T-helper 1 cell (primary cell): ENCODE measurements at places on chromosomes 2 and 18.

- DNase-seq, result no peak
These were observed 34.0 kb downstream of the ADAM23 start for GRCh38 chr2:206477296-206477695.

- no peak for DNase-seq
These were observed 385.2 kb downstream of the TNS1 start for GRCh38 chr2:217617616-217618022.

DNA sequence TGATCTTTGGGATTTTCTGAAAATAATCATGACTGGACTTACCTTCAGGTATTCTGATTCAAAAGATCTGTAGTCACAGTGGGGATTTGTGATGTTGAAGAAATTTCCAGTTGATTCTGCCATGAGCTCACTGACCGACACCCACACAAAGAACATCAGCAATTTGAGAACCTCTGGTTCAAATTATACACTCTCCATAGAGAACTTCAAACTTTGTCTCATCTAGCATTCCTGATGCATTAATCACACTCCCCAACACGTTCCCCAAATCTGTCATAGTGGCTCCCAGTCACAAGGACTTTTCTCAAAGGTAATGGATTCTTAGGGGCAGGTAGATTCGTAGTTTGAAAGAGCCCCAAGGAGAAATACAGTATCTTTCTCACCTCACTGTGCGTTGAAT is 584.3 kb downstream of the FBXO15 start:
- no peak for DNase-seq

DNA sequence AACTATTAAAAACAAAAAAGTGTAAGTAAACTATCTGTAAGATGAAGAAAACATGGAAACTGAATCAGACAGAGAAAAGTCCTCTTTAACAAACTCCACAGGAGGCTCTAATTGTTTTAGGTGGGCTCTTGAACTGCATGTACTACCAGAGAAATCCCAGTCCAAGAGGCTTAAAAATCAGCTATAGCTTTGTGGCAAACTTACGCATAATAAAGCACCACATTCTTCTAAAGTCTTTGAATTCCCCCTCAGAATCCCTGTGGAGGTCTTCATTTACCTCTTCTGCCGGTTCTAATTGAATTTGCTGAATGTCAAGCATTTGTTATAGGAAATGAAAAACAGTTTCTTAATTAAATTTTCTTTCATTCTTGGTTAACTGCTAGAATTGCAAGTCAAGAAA is 40.8 kb downstream of the CHN1 start:
- DNase-seq, result no peak

- DNase-seq, result no peak
These were observed 57.7 kb downstream of the EIPR1 start for GRCh38 chr2:3319745-3320566.

GRCh38 chr2:226424971-226425370 is 374.6 kb downstream of the IRS1 start:
- DNase-seq, result no peak

GRCh38 chr2:74099835-74100234 is 47.9 kb downstream of the BOLA3 start:
- DNase-seq, result no peak

GRCh38 chr2:123093199-123093598 is 931.9 kb upstream of the CNTNAP5 start:
- no peak for DNase-seq

DNA sequence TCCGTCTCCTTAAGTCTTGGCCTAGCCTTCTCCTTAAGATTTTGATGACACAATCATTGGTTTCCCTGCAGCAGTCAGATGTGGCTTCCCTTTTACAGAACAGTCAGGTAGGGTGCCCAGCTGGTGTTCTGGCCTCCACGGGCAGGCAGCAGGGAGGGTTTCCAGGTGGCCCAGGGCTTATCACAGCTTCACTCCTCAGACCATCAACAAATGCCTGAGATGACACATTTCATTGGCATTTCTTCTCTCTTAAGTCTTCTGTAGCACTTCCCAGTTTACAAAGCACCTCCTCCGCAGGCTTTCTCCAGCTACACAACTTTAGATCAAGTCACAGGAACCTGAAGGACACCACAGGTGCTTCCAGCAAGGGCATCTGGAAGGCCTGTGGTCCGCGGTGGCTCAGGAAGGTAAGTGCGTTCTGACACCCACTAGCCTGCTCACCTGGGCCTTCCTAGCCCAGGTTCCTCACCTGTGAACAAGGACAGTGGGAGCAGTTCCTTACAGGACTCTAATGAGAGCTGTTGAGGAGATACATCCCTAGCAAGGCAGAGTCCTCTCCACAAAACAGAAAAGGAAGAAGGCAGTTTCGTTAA is 37.6 kb downstream of the PTPN18 start:
- DNase-seq, result no peak

- DNase-seq, result no peak
These were observed 1061.5 kb downstream of the CNTNAP5 start for GRCh38 chr2:125086313-125087184.

DNA sequence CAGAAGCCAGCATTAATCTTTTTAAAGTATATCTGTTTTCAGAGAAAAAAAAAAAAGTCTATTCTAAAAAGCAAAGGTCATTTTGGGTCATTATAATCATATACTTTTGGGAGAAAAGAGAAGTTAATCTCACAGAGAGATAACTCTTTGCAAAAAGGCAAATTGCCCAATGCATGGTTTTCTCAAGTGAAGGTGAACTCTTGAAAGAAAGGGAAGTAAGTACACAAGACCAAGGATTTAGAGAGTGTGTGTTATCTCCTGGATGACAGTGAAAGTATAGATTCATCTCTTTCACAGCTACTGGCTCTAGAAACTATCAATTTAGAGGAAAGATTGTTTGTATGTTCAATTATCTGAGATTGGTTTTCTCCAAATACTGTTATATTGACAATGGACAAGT is 151.4 kb downstream of the CD8B2 start:
- DNase-seq, result no peak

- no peak for DNase-seq
These were observed 4.9 kb downstream of the UCN start for GRCh38 chr2:27303093-27304025.

GRCh38 chr2:40653829-40654228 is 201.9 kb upstream of the SLC8A1 start:
- DNase-seq, result no peak

DNA sequence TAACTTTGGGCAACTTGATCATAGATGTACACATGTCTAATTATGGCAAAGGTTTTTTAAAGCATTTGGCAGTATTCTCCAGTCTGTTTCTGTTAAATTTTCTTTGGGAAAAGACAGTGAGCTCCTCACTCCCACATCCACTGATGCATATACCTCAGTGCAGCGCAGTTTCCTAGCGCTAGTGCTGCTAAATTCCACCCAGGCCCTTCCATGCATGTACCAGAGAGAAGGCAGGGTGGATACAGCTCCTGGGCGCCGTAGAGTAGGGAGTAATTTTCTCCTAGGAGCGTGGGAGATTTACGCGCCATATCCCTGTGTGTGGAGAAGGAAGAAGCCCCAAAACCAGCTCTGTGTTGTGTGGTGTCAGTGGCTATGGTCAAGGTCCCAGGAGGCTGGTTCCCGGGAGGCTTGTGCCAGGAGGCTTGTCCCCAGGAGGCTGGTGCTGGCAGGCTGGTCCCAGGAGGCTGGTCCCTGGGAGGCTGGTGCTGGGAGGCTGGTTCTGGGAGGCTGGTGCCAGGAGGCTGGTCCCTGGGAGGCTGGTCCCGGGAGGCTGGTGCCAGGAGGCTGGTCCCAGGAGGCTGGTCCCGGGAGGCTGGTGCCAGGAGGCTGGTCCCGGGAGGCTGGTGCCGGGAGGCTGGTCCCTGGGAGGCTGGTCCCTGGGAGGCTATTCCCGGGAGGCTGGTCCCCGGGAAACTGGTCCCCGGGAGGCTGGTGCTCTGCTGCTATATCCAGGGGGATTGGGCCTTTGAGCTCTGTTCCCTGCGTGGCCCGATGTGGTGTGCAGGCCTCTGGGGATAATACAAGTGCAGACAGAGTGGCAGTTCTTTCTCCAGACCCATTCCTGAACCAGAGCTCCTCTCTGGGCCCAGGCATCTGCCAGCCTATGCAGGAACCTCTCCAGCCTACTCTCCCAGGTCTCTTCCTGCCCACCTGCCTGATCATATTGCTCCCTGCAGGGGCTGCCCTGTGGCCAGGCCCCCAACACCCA is 161.2 kb downstream of the SEPTIN10 start:
- no peak for DNase-seq

DNA sequence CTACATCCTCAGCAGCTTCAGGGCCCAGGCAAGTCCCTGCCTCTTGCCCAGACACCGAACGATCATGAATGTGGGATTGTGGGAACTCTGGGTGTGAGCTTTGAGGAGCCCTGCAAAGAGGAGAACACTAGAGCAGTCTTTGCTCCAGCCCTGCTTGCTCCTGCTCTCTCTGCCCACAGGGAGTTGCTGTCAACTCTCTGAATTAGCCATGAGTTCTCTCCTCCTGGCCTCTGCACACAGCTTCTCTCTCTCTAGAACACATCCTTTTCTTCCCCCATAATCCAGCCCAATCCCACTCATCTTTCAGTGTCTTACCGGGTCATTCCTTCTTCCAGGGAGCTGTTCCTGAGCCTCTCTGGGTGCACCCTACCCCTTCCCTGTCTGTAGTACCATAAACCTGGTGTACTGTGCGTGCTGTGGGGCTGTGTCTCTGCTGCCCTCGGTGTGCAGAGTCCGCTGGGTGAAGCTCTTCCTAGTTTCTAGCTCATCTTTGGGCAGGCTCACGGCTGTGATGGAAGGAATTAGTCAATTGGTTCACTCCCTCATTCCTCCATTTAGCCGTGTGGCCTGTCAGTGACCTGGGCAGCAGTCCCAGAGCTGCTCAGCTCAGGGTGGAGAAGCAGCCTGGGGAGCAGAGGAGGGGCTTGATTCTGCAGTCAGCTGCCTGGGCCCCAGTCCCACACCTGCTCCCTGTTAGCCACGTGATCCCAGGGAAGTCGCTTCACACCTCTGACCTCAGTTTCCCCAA is 132.9 kb upstream of the HDAC4 start:
- DNase-seq, result no peak

- no peak for DNase-seq
These were observed 201.5 kb downstream of the LPIN1 start for GRCh38 chr2:11947956-11948355.
